Naive B cell (primary cell): ENCODE measurements at places on chromosomes 1 and 21.

GRCh38 chr1:11484321-11484655 lies 5.3 kb downstream of the DISP3 start:
- H3K36me3 ChIP-seq, result peaks cover 16% of the 10 kb centered on the region
- no peak overlapping the region for H3K27ac ChIP-seq
- peaks cover 6% of the 10 kb centered on the region for H3K4me1 ChIP-seq
- DNase-seq, result no peak
- no peak overlapping the region for H3K4me3 ChIP-seq

GRCh38 chr21:43916691-43917514 lies 51.9 kb downstream of the AGPAT3 start:
- DNase-seq, result peak; percentile 44
- peak overlapping the region; percentile 92 for H3K4me3 ChIP-seq
- H3K36me3 ChIP-seq, result peaks cover 7% of the 10 kb centered on the region
- H3K4me1 ChIP-seq, result peaks cover 66% of the 10 kb centered on the region

DNA sequence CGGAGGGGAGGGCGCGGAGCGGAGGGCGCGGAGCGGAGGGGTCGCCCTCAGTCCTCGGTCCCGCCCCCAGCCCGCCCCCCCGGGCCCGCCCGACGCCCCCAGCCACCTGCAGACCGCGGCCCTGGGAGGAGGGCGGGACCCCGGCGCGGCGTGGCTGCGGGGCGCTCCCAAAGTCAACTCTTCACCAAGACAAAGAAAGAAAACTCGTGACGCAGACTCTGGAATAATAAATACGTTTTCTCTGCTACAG lies 1.2 kb downstream of the HES4 start:
- peak overlapping the region; percentile 51 for H3K4me3 ChIP-seq
- peaks cover 15% of the 10 kb centered on the region for H3K4me1 ChIP-seq
- no peak for DNase-seq
- peak overlapping the region; percentile 87 for H3K27ac ChIP-seq

- no peak overlapping the region for H3K4me3 ChIP-seq
- no peaks in the 10 kb centered on the region for H3K27me3 ChIP-seq
- H3K27ac ChIP-seq, result no peak overlapping the region
- DNase-seq, result no peak
Observed at GRCh38 chr1:36068866-36069265, 15.0 kb upstream of the TEKT2 start.

DNA sequence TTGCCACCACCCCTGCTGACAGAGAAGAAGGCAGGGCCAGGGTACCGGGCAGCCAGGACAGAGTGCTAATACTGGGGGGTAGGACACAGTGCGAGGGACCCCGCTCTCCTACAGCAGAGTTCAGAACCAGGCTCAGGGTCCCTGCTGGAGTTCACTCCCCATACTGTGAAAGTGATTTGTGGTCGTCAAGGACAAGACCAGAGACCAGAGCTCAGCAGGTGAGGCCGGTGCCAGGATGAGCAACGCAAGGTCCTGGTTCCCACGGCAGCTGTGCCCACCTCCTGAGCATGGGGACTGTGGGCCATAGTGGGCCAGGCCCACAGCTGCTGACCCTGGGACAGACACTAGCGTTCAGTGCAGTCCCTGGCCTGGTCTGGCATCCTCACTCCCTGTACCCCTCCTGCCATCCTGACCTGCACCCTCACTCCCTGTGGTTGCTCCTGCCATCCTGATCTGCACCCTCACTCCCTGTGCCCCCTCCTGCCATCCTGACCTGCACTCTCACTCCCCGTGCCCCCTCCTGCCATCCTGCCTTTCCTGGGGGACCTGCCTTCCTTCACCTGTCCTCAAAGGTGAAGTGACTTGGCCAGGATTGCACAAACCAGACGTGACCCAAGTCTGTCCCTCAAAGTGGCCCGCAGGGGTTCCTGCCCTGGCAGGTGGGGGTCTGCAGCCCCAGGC lies 13.8 kb upstream of the PTTG1IP start:
- no peaks in the 10 kb centered on the region for H3K36me3 ChIP-seq
- no peaks in the 10 kb centered on the region for H3K27me3 ChIP-seq
- no peak overlapping the region for H3K4me3 ChIP-seq
- H3K27ac ChIP-seq, result no peak overlapping the region
- no peak for DNase-seq

- no peak for DNase-seq
- peak overlapping the region; percentile 83 for H3K4me3 ChIP-seq
- peaks cover 2% of the 10 kb centered on the region for H3K4me1 ChIP-seq
- peaks cover 36% of the 10 kb centered on the region for H3K36me3 ChIP-seq
- peaks cover 5% of the 10 kb centered on the region for H3K27me3 ChIP-seq
Observed at GRCh38 chr1:30090162-30090820, 633.1 kb downstream of the MATN1 start.

- peaks cover 14% of the 10 kb centered on the region for H3K36me3 ChIP-seq
- peaks cover 9% of the 10 kb centered on the region for H3K27me3 ChIP-seq
- H3K4me1 ChIP-seq, result peaks cover 6% of the 10 kb centered on the region
- no peak overlapping the region for H3K27ac ChIP-seq
Observed at GRCh38 chr1:186657481-186657880, 22.7 kb downstream of the PTGS2 start.

DNA sequence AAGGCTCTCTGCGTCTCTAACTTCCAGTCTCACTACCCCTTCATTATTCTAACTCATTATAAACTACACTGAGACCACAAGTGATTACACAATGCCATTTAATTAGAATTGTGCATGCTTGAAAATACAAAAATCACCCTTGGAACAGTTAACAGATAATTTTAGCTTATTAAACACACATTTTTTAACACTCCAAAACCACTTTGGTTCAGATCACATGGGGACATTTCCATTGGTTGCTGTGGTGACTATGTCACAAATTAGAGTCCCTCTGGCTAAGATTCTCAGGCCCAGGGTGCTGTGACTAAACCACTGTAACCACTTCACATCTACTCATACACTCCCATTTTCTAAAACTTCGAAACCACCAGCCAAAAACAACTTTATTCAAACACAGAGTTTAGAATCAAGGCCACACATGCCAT lies 43.0 kb downstream of the JAK1 start:
- H3K4me3 ChIP-seq, result no peak overlapping the region
- H3K4me1 ChIP-seq, result peaks cover 78% of the 10 kb centered on the region
- no peak overlapping the region for H3K27ac ChIP-seq
- H3K36me3 ChIP-seq, result peaks cover 12% of the 10 kb centered on the region
- H3K27me3 ChIP-seq, result no peaks in the 10 kb centered on the region
- no peak for DNase-seq

DNA sequence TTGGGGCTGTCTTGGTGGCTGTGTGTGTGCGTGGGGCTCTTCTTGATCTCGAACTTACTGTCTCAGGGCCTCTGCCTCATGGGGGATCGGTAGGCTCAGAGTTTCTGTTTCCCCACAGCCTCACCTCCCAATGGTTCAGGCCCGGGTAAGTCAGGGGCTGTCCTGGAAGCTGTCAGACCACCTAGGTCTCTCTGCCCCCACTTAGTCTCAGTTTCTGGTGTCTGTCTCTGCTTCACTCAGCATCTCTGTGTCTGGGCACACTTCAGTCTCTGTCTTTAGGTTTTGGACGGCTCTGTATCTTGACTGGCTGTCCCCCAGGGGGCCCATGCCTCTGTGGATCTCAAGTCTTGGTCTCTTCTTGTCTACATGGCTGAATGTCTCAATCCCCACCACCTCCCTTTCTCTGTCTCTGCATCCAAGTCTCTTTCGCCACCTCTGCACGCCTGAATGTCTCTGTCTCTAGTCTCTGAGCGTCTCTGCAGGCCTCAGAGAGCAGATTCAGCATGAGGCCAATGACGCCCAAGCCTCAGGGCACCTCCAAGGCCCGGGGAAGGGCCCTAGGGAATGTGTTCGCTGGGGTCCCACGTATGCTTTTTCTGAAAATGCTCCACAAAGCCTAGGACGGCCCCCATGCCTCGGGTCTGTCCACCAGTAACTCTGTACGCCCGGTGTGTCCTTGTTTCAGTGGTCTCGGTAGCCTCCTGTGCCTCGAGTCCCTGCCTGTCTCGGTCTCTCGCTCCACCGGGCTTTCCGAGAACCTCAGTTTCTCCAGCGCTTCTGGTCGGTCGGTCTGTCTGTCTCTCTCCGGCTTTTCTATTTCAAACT lies 818 bp downstream of the FHL3 start:
- H3K27me3 ChIP-seq, result peaks cover 18% of the 10 kb centered on the region
- peak overlapping the region; percentile 71 for H3K4me3 ChIP-seq
- H3K36me3 ChIP-seq, result no peaks in the 10 kb centered on the region
- peaks cover 13% of the 10 kb centered on the region for H3K4me1 ChIP-seq

- no peaks in the 10 kb centered on the region for H3K36me3 ChIP-seq
- H3K4me3 ChIP-seq, result no peak overlapping the region
- peaks cover 13% of the 10 kb centered on the region for H3K27me3 ChIP-seq
- no peak overlapping the region for H3K27ac ChIP-seq
- peaks cover 6% of the 10 kb centered on the region for H3K4me1 ChIP-seq
- no peak for DNase-seq
Observed at GRCh38 chr1:156070548-156070947, 9.6 kb downstream of the RAB25 start.

- peaks cover 4% of the 10 kb centered on the region for H3K4me1 ChIP-seq
- H3K27me3 ChIP-seq, result peaks cover 4% of the 10 kb centered on the region
- H3K4me3 ChIP-seq, result no peak overlapping the region
- H3K27ac ChIP-seq, result no peak overlapping the region
Observed at GRCh38 chr21:28669321-28669720, 323.4 kb downstream of the LTN1 start.

DNA sequence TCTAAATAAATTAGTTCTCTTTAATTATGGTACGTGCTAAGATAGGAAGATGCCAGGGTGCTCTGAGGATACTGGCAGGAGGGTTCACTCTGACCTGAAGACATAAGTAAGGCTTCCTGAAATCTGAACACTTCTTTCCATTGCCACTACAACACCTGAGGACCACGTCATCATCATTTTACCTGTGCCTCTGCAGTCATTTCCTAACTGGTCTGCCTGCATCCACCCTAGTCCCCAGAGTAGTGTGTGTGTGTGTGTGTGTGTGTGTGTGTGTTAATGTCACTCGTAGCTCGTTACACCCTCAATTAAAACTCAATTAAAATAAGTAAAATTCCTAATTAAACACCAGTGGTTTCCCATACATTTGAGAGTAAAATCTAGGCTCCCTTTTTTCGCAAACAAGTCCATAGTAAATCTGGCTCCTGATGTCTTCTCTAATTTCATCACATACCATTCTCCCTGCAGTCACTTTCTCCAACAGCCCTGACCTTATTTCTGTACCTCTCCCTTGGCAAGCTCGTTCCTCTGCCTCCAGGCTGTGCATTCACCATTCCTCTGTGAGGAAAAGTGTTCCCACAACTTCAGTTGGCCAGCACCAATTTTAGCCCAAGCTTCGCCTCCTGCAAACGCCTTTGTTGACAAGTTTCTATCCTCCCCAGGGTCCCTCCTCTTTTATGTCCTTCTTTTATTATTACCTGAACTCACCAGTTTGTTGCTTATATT lies 8.7 kb downstream of the IL12RB2 start:
- no peak overlapping the region for H3K27ac ChIP-seq
- H3K4me3 ChIP-seq, result no peak overlapping the region
- no peaks in the 10 kb centered on the region for H3K27me3 ChIP-seq

- no peak overlapping the region for H3K4me3 ChIP-seq
- no peaks in the 10 kb centered on the region for H3K36me3 ChIP-seq
- no peak overlapping the region for H3K27ac ChIP-seq
Observed at GRCh38 chr1:204320382-204320804, 39.3 kb downstream of the PLEKHA6 start.

GRCh38 chr1:152168535-152168868 lies 9.5 kb upstream of the RPTN start:
- no peaks in the 10 kb centered on the region for H3K36me3 ChIP-seq
- no peak overlapping the region for H3K4me3 ChIP-seq
- peaks cover 17% of the 10 kb centered on the region for H3K4me1 ChIP-seq
- peaks cover 57% of the 10 kb centered on the region for H3K27me3 ChIP-seq
- no peak for DNase-seq

- H3K27ac ChIP-seq, result no peak overlapping the region
- H3K4me1 ChIP-seq, result peaks cover 27% of the 10 kb centered on the region
- peak; percentile 80 for DNase-seq
- peak overlapping the region; percentile 98 for H3K4me3 ChIP-seq
- H3K27me3 ChIP-seq, result no peaks in the 10 kb centered on the region
Observed at GRCh38 chr1:47333922-47334764, 553 bp downstream of the CMPK1 start.
